ENCODE measurements at places on chromosomes 5 and 9.

GRCh38 chr9:126745574-126746411, 59.0 kb upstream of the ZBTB43 start:
- DNase-seq, result no peak

DNA sequence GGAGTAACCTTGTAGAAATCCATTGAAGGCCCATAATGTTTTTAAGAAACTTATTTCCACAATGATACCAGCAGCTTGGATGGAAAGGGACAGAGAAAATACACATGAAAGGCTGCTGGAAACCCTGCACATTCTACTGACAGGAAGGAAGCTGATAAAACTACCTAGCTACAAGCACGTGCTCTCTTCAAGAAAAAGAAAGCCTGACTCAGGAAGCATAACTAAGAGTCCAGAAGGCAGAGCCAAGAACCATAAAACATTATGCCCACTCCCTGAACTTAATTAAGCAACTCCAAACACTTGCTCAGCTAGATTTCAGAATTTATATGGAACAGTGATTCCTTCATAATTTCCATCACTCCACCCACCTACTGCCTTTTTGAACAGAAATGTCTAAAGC, 430.8 kb downstream of the SEMA5A start:
- DNase-seq, result no peak

DNA sequence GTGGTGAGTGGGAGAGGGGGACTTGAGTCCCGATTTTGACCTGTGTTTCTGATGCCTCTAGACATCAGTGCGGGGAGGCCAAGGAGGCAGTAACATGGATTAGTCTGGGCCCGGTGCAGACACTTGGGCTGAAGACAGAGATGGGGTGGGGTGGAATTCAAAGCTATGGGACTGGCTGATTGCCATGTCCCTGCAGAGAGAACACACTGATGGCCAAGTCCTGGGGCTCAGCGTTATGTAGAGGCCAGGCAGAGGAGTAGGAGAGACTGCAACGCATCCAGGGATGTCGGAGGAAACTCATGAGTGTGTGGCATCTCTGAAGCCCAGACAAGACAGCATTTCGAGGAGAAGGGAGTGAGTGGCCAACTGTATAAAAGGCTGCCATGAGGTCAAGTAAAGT, 30.1 kb downstream of the PSD2 start:
- no peak for DNase-seq

- DNase-seq, result no peak
Measured at GRCh38 chr5:55387865-55388264, 80.1 kb downstream of the MTREX start.

DNA sequence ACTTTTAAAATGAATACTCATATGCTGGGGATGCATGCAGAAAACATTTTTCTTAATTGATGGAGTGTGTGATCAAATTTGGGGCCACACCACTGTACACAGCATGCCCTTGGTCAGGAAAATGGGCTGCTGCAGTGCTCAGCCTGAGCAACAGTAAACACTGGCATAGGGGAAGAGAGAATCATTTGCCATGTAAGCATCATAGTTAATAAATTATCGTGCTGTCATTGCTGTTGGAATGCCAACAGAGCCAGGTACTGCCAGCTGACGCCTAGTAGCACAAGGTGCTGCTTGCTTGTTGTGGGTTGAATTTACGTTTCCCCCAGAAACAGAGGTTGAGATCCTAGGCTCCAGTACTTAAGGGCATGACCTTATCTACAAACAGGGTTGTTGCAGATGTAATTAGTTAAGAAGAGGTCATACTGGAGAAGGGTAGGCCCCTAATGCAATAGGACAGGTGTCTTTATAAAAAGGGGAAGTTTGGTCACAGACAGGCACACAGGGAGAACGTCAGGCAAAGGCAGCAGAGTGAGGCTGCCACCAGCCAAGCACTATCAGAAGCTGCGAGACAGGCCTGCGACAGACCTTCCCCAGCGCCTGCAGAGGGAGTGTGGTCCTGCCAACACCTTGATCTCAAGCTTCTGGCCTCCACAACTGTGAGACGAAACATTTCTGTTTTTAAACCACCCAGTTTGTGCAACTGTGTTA, 25.3 kb downstream of the DAP start:
- DNase-seq, result no peak

GRCh38 chr9:110591526-110591925, 12.0 kb upstream of the SVEP1 start:
- DNase-seq, result no peak

DNA sequence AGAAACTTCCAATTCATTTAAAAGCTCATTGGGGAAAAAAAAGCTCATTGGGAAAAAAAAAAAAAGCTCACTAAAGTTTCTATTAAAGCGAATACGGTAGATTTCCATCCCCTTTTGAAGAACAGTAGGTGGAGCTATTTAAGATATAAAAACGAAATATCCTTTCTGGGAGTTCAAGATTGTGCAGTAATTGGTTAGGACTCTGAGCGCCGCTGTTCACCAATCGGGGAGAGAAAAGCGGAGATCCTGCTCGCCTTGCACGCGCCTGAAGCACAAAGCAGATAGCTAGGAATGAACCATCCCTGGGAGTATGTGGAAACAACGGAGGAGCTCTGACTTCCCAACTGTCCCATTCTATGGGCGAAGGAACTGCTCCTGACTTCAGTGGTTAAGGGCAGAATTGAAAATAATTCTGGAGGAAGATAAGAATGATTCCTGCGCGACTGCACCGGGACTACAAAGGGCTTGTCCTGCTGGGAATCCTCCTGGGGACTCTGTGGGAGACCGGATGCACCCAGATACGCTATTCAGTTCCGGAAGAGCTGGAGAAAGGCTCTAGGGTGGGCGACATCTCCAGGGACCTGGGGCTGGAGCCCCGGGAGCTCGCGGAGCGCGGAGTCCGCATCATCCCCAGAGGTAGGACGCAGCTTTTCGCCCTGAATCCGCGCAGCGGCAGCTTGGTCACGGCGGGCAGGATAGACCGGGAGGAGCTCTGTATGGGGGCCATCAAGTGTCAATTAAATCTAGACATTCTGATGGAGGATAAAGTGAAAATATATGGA, at the start of gene PCDHGA12:
Gene PCDHGA12 (plus strand): TSS at position 176 of the 782 bp plus-strand sequence. CDS start 253 bp downstream, at position 429.
- no peak for DNase-seq

DNA sequence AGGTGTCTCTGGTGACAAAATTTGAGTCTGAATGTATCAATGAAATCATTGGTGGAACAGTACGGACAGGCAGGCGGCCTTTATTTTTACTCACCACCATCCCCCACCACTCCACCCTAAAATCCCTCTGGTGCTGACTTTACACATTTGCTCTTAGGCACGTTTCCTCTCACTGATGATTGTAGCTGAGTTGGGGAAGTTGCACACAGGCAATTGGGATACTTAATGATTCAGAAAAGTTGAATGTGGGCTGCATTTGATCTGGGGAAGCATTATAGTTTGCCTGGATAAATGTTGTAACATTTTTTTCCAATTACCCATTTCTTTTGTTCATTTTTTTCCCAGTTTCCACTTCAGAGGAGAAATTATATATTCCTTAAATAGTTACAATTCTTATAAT, 658.4 kb downstream of the TLR4 start:
- DNase-seq, result no peak

GRCh38 chr9:33161011-33161588, 6.0 kb downstream of the B4GALT1 start:
- peak; percentile 60 for DNase-seq

DNA sequence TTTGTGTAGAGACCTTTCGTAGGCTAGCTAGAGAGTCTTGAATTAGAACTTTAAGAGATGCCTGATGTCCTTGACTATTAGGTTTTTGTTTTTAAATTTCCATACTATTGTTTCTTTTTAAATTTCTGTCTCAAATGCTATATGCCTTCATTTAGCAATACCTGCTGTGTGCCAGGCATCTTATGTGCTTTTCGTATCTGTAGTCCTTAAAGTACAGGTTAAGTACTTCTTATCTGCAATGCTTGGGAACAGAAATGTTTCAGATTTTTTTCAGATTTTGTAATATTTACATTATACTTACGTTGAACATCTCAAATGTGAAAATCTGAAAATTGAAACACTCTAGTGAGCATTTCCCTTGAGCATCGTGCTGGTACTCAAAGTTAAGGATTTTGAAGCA, 49.0 kb downstream of the IPO11 start:
- DNase-seq, result no peak

GRCh38 chr9:129307227-129307970, 129.3 kb upstream of the IER5L start:
- no peak for DNase-seq

GRCh38 chr5:130693509-130693908, 471.5 kb downstream of the HINT1 start:
- no peak for DNase-seq

GRCh38 chr9:117987945-117988344, 283.7 kb downstream of the TLR4 start:
- DNase-seq, result no peak
